Activated naive CD8-positive, alpha-beta T cell treated with anti-CD3 and anti-CD28 coated beads, Interleukin-2, amount 10 ng/mL, durations not matched to agents 7 days and 5 days (primary cell): ENCODE measurements at places on chromosomes 5 and 9. TPM values are rescaled to one million over a fixed set of nuclear protein-coding genes. Genes with fewer than 3 reads are reported as not detected.

The IFNA2 gene
- total RNA-seq: not detected

The PKD2L2 gene
- total RNA-seq: not detected

DNA sequence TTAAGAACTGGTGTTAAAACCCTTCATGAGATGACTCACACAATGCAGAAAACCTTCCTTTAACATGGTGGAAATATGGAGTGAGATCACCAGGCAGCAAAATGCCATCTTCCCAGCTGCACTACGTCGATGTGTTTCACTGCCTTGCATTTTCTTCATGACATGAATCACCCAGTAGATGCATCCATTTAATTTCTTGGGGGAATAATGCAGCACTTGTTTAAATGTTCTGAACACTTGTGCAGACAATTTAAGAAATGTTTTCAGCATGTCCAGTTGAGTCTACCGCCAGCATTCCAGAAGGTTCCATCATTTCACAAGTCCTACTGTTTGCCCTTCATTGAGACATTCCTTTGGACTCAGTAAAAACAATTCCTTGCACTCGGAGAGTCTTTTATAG is 81.6 kb downstream of the ADAMTS16 start:
- no peak for DNase-seq

The FBXL7 gene
- total RNA-seq: not detected

GRCh38 chr9:120710110-120710981 is 3.9 kb downstream of the MEGF9 start:
- no peak for DNase-seq

DNA sequence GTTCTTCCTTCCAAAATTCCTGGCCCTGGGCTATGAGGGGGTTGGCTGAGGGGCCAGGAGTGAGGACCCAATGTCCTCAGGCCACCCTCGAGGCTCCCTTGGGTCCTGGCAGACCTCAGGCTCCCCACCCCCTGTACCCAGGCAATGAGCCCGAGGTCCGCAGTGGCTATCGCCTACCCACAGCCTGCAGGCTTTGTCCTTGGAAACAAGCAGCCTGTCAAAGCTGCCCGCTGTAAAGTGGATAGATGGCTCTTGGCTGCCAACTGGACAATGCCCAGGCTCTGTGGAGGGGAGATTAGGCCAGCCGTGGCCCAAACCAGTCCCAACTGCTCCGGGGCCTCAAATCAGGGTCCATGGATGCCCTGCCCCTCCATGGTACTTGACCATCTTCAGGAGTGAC is 2.2 kb upstream of the ADGRD2 start:
- DNase-seq: peak; percentile 21

The BTNL3 gene
- total RNA-seq: not detected

DNA sequence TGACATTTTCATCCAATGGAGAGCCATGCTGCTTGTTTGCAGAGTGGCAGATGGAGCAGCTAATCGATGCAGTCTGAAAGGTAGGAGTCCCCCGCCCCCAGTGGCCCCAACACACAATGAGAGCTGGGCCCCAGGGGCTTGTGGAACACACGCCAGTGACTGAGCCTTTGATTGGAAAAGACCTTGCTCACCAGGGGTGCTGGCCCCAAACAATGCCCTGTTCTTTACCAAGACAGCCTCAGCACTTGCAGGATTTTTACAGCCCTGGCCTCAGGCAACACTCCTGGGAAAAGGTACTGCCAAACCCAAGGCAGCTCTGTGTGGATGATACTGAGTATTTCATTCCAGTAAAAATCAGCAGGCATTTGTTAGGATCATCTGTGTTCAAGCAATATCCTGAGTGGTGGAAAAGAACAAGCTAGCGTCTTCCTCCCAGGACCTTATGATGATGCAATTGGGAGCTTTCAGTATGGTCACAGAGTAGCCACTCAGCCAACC is 276.8 kb upstream of the CLINT1 start:
- no peak for DNase-seq

- DNase-seq: no peak
Observed at GRCh38 chr9:38263532-38263931, 129.0 kb upstream of the ALDH1B1 start.

GRCh38 chr5:58315794-58316193 is 144.1 kb downstream of the PLK2 start:
- no peak for DNase-seq
